Liver (tissue), 10 donors: ENCODE measurements at places on chromosomes 7 and 10. TPM values are rescaled to one million over a fixed set of nuclear protein-coding genes. Genes with fewer than 3 reads are reported as not detected.

Gene PON1
- total RNA-seq: 190 TPM

Gene SLC29A3
- total RNA-seq: 5.7 TPM

Gene BTBD16
- 0.42 TPM for total RNA-seq

DNA sequence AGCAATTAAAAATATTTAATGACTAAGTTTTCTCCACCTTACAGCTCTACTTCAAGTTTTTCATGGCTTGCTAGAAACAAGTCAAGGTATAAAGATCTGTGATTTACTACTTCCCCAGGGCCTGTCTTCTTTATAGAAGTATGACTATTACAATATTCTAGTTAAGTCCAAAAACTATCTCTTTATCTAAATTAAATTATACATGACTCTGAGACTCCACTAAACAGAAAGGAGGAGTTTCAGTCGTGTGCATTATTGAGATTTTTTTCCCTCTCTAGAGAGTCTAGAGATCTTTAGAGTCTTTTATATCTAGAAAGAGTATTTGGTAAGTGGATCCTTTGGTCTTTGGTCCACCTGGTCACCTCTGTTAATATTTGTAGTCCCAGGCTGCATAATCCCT is 100.7 kb downstream of the SEMA3E start:
- DNase-seq: no peak

GRCh38 chr7:28243861-28244260 is 63.3 kb upstream of the JAZF1 start:
- DNase-seq: no peak

DNA sequence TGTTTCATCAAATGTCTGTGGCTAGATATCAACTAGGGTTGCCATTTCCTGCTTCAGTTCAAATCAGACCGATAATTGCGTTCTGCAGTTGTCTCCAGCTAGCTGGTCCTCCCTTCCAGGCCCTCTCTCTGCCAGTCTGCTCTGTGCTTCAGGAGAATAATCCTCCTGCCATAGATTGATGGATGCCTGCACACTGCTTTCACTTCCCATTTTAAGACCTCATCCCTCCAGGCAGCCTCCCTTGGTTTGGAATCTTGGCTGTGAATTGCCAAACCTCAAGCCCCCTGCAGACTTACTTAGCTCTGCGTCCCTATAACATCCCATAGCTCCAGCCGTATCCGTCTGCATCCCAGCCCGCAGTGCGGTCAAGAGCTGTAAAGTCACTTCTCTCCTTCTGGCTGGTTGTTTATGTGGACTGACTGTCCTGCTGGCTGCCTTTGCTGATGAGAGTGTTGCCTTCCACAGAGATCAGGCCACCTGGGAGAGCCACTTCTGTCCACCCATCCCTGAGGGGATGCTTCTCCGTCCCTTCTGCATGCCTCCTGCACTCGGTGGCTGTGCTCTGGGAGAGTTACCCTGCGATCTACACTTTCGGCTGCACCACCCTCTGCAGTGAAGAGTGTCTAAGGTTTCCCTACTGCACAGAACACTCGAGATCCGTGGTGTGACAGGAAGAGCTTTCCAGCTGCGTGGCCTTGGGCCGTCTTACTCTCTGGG is 22.4 kb upstream of the KLF6 start:
- no peak for DNase-seq

GRCh38 chr7:24455813-24456525 is 117.3 kb upstream of the PALS2 start:
- no peak for DNase-seq

DNA sequence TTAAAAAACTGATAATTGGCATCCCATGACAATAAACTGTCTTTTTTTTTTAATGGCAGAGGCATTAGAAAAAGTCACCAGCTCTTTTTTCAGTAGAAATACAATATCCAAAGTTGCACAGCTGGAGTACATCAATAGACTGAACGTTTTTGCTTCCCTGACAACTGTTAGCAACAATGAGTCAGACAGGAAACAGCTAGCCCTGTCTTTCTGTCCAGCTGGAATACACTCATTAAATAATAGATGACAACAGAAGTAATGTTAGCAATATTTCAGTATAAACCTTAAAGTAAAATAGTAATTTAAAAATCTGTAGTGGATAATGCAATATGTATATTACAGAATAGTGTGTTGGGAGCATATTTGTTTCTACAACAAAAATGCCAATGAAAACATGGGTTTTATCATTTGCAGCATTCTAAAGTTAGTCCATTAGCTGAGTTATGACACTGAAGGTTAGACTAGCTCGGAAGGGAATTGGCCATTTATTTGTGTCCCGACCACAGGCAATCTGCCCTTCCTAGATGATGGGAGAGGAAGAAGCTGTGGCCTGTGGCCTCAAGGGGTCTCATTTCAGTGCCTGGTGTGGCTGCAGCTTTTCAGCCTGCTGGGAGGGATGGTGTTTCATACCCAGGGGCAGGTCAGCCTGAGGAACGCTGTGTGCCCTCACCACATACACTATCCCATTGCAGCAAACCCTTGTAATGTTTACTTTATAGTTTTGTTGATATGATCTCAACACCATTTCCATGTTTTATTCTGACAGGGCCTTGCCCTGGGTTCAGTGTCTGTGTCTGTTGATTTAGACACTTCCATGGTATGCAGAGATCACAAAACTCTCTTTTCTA is 173.3 kb downstream of the SLC16A9 start:
- no peak for DNase-seq

DNA sequence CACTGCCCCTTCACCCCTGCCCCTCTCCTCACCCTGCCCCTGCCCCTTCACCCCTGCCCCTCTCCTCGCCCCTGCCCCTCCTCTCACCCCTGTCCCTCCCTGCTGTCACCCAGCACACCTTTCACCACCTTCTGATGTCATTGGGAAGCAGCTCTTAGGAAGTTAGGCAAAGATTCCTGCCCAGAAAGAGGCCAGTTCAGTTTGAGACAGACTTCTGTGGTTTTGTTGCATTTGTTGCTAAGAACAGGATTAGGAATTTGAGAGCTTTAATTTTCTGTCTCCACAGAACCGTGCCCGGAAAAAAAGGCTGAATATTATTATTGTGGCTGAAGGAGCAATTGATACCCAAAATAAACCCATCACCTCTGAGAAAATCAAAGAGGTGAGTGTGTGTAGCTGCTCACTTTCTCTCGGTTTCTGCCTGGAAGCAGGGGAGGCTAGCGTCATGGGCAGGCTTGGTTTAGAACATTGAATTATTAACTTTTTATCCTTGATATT is 39.6 kb downstream of the PFKP start:
- DNase-seq: no peak
